ENCODE measurements at places on chromosomes 1 and 21.

DNA sequence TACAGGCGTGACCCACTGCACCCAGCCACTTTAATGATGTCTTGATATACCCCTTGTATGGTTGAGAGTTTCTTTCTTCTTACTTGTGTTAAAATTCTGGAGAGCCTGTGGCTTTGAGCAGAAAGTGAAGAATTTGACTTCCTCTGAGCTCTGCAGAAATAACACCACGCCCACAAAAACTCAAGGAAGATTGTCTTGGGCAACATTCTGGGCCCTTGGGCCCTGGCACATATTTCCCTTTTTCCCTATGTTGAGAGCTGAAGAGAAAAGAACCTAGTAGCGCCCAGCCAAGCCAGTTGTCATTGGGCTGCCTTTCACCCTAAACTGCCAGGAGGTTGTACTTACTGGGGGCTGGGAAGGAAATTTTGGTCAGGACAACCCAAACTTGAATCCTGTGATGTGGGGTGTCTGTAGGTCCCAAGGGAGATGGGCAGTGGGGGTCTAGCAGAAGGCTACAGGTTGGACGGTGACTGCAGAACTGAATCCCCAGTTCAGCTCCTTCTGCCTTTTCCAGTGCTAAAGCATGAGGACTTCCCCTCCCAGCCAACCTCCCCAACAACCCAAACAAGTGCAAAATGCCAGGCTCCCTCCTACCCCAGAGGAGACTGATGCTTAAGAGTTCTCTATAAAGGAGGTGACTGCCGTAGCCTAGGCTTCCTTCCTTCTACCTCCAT, 11.7 kb upstream of the SNAPIN start:
- DNase-seq, result no peak

DNA sequence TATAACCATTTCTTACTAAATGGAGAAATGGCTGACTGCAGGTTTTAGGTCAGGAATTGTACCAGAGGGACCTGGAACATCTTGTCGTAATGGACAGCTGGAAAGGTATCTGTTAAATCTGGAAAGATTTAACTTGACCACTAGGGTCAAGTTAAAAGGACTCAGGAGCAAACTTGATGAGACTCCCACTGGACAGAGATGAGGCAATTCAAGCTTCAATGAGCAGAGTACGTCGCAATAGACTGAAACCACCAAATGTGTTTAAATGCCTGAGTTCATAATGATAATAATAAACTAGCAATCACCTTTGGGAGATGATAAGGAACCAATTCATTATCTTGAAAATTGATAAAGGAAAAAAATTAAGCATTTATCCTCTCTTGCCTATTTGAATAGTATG, 8.7 kb downstream of the IFNLR1 start:
- DNase-seq, result no peak

DNA sequence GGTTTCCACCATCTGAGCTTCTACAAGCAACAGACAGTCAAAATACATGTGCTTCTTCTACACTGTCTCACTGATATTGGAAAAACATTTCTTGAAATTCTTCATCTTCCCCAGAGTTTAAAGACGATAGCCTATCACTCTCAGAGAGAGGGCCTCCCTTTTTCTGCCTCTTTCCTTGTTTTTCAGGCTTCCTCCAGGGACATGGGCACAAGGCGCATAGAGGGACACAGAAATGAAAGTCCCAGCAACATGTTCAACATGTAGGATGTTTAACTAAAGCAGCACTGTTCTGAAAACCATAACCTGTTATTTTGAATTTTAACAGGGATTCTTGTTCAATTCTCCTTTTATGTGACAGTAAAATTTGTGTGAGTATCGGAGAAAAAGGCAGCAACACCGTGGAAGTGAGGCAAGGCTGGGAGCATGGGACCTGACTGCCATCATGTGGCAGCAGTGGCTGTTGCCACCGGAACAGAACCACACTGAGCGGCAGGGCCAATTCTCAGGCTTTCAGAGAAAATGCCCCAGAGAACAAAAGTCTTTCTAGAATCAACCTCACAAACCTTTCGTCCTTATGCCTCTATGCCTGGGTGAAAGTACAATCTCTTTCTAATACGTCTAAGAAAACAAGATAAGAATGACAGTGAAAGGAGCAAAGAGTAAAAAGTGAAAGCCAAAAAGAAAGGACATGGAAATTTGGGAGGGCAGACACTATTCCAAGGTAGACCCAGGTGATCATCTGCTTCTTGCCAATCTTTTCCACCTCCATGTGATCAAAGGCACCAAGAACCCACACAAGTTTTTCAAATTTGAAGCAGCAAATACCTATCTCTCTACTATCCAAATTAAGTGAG, 54.5 kb downstream of the PCNX2 start:
- DNase-seq, result peak; percentile 61

GRCh38 chr1:165726169-165726568, 27.8 kb upstream of the ALDH9A1 start:
- no peak for DNase-seq

DNA sequence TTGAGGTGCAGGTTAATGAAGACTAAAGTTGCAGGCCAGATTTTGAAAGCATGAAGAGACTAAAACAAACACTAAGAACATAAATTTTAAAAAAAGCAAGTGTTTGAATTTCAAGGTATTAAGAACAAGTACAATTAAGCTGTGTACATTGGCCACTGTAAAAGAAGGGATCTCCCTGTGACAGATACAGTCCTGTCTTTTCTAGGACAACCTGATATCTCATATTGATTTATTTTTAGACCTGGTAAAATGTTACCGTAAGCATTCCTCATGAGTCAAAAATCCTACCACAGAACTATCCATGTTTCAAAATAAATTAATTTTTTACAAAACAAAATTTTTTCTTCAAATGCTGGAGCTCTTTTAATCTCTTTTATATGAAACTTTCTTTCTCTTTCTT, 39.4 kb downstream of the SLC22A15 start:
- DNase-seq, result no peak

GRCh38 chr21:29164323-29164942, 34.0 kb downstream of the MAP3K7CL start:
- no peak for DNase-seq

Data from heart left ventricle (tissue), 16 donors.